ENCODE measurements at places on chromosomes 3 and 15. TPM values are rescaled to one million over a fixed set of nuclear protein-coding genes. Genes with fewer than 3 reads are reported as not detected.

LDHAL6B gene
- total RNA-seq, result not detected

SLC12A1 gene
- not detected for total RNA-seq

GRCh38 chr3:22969276-22969675 lies 233.9 kb upstream of the UBE2E2 start:
- H3K4me1 ChIP-seq, result no peaks in the 10 kb centered on the region
- H3K4me3 ChIP-seq, result no peak overlapping the region
- no peak for DNase-seq
- no peaks in the 10 kb centered on the region for H3K36me3 ChIP-seq

- H3K4me3 ChIP-seq, result no peak overlapping the region
- no peak overlapping the region for H3K27ac ChIP-seq
- H3K27me3 ChIP-seq, result no peaks in the 10 kb centered on the region
- H3K4me1 ChIP-seq, result no peaks in the 10 kb centered on the region
- no peak for DNase-seq
Measured at GRCh38 chr3:134938029-134938525, 143.0 kb downstream of the EPHB1 start.

SPINT1 gene
- 123 TPM for total RNA-seq

SLC51A gene
- 0.19 TPM for total RNA-seq

- peak overlapping the region; percentile 88 for H3K27ac ChIP-seq
- no peaks in the 10 kb centered on the region for H3K36me3 ChIP-seq
Measured at GRCh38 chr3:107969525-107969924, 121.3 kb downstream of the CD47 start.

EIF1B gene
- 20.5 TPM for total RNA-seq

ZNF106 gene
- total RNA-seq, result 22.3 TPM

FOXB1 gene
- total RNA-seq, result not detected

DNA sequence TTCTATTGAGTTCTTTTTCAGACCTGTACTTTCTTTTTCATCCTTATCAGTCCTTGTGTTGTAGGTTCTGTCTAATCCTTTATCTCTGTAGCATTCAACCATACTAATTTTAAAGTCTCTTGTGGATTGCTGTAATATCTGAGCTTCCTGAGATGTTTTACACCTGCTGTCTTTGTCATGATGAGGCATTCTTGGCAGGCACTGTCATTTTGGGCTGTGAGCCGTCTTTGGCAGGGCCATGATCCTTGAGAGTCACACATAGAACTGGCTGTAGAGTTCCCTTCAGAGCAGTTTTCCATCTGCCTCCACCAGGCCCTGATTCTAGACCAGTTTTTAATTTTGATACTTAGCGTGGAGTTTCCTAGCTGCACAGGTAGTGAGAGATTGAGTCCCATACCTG lies 6.7 kb downstream of the EFCC1 start:
- no peak overlapping the region for H3K4me3 ChIP-seq
- no peaks in the 10 kb centered on the region for H3K27me3 ChIP-seq
- H3K4me1 ChIP-seq, result no peaks in the 10 kb centered on the region

DNA sequence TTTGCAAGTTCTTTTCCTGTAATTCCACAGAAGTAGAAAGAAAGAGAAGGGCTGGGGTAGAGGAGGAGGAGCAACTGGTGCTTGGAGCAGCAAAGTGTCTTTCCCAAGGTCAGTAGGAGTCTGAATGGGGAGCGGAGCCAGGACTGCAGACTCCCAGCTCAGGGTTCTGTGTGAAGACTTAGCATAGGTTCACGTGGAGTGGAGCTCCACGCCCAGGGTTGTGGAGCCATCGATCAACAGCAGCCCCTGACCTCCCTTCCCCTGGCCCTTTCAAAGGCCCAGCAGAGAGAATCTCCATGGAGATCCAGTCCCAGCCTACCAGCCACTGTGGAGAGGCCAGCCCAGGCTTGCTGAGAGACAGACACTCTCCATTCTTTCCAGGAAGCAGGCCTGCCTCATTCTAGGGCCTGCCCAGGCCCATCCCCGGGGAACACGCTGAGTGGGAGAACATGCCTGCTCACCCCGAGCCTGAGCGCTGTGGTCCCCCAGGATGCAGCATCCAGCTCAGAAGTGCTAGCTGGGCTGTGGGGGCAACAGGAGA lies 62.1 kb downstream of the CORO2B start:
- no peak overlapping the region for H3K4me3 ChIP-seq
- H3K36me3 ChIP-seq, result no peaks in the 10 kb centered on the region
- H3K27ac ChIP-seq, result no peak overlapping the region
- H3K27me3 ChIP-seq, result no peaks in the 10 kb centered on the region
- no peak for DNase-seq

GRCh38 chr15:61621146-61621545 lies 392.0 kb upstream of the RORA start:
- H3K4me3 ChIP-seq, result no peak overlapping the region
- H3K36me3 ChIP-seq, result no peaks in the 10 kb centered on the region
- no peaks in the 10 kb centered on the region for H3K27me3 ChIP-seq
- no peak overlapping the region for H3K27ac ChIP-seq

DNA sequence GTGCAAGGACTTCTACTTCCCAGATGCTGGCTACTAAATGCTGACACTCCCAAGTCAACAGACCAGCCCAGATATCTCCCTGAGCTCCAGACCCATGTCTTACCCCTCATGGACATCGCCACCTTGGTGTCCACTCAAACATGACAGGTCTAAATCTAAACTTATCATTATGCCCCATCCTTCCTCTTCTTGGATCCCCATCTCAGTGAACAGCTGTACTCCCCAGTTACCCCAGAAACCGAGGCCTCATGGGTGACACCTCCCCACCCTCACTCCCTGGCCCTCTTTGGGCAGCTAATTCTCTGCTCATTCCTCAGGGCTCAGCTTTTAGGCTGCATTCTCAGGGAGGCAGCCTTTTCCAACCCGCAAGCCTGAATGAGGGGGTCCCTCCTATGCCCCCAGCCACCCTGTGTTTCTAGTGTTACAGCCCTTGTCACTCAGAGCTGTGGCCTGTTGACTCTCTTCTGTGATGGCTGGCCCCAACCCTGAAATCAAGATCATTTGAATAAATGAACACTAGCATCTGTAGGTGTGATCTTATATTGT lies 5.4 kb downstream of the EHD4 start:
- peaks cover 3% of the 10 kb centered on the region for H3K4me1 ChIP-seq
- no peak for DNase-seq
- no peak overlapping the region for H3K27ac ChIP-seq
- no peak overlapping the region for H3K4me3 ChIP-seq
- no peaks in the 10 kb centered on the region for H3K36me3 ChIP-seq
